NCI-H510A (cell line): ENCODE measurements at places on chromosomes 1 and 21.
A peak's percentile ranks its signal among the peaks of the same experiment; 100 is the strongest.

- DNase-seq: no peak
Observed at GRCh38 chr1:38050397-38051078, 3.9 kb upstream of the POU3F1 start.

DNA sequence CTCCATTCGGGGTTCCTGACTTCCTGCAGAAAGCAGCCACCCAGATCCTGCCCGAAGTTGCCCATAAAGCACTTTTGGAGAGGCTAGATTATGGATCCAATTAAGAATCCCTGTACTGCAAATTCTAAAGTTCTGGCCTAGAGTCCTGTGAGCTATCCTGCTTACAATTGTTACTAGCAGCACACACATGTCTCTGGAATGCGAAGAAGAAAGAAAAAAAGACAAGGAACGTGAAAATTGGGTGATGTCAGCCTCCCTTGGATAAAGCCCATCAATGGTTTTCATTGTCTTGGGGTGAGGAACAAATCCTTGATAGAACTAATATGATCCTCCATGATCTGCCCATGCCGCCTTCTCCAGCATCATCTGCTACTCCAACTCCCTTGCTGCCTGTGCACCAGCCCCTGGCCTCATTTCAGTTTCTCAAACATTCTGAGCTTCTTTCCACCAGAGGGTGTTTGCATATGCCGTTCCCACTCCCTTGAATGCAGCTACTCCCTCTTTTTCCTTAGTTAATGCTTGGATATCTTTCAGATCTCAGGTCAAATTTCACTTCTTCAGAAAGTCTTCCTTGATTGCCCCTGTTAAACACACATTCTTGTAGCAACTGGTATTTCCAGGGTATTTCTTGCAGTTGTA is 94.0 kb downstream of the ST6GALNAC5 start:
- DNase-seq: no peak

- no peak for DNase-seq
Observed at GRCh38 chr1:70536708-70537366, 125.8 kb downstream of the CTH start.

GRCh38 chr21:45004481-45005247 is 64.8 kb downstream of the SLX9 start:
- no peak for DNase-seq

GRCh38 chr1:226816576-226816975 is 53.8 kb upstream of the PSEN2 start:
- DNase-seq: no peak

DNA sequence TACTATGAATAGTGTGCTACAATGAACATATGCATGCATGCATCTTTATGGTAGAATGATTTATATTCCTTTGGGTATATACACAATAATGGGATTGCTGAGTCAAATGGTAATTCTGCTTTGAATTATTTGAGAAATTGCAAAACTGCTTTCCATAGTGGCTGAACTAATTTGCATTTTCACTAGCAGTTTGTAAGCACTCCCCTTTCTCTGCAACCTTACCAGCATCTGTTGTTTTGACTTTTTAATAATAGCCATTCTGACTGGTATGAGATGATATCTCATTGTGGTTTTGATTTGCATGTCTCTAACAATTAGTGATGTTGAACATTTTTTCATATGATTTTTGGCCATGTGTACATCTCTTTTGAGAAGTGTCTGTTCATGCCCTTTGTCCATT is 24.0 kb upstream of the DIRAS3 start:
- no peak for DNase-seq

- no peak for DNase-seq
Observed at GRCh38 chr1:206049293-206049692, 3.7 kb upstream of the RHEX start.

- DNase-seq: no peak
Observed at GRCh38 chr1:212073490-212073889, 37.9 kb downstream of the DTL start.

- no peak for DNase-seq
Observed at GRCh38 chr1:44905276-44905675, 62.2 kb upstream of the PTCH2 start.

GRCh38 chr1:244012202-244012601 is 38.9 kb upstream of the ZBTB18 start:
- DNase-seq: no peak

GRCh38 chr21:45034556-45035476 is 39.6 kb upstream of the ADARB1 start:
- no peak for DNase-seq

- DNase-seq: no peak
Observed at GRCh38 chr1:154427173-154428139, 22.3 kb downstream of the IL6R start.

DNA sequence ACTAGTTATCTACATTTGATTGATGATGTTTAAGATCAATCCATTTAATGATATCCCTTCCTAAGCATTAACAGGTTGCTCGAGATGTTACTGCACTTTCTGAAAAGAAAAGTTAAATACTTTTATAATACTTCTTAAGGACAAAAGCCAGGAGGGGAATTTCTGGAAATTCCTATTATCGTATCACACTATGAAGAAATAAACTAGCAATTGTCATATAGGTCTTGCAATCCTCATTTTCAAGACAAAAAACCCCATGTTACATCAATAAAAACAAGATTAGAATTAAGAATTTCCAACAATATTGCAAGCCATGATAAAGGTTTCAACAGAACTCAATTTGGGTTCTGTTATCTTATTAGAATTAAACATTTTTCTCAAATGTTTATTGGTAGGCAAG is 47.2 kb downstream of the HNRNPR start:
- DNase-seq: no peak

- no peak for DNase-seq
Observed at GRCh38 chr1:100423832-100424337, 71.6 kb downstream of the CDC14A start.

DNA sequence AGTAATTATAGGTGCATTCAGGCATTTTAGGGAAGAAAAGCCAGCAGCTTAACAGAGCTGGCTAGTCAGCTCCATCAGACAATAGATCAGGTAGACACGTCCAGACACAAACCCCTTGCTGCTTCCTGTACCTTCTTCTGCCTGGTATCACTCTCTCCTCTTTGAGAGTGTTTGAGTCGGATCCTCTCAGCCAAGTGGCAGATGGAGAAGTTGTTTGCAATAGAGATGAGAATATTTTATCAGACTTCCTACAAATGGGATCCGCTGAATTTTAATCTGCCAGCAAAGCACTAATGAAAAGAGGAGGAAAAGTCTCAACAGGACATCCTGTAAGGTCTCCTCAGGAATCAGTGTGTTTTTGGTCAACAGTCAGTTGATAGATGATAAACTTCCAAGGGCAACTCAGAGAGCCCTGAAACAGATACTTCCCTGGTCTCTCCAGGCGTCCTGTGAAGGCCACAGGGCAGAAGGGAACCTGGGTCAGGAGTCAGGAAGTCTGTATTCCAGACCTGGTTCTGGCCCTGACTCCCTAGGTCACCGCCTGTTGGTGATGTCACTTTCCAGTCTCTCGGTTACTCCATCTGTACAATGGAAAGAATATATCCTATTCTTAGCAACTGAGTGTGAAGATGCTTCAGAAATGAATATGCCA is 62.1 kb upstream of the PROX1 start:
- peak; percentile 2 for DNase-seq

GRCh38 chr21:15682186-15682895 is 47.4 kb upstream of the USP25 start:
- DNase-seq: no peak

DNA sequence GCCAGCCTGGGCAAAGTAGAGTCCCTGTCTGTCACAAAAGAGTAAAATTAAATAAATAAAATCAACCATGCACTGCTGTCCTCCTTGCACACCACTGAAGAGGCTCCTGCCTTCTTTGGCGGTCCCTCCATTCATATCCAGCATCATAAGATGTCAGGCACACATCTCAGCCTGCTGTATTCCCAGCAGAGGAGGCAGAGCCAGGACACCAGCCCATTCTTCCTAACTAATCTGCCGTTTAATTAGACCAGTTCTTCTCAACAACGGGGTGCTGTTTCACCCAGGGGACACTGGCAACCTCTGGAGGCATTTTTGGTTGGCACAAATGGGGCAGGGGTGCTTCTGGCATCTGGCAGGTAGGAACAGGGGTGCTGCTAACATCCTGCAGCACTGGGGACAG is 119.7 kb downstream of the ETS2 start:
- DNase-seq: no peak

GRCh38 chr21:44947930-44948331 is 8.1 kb downstream of the SLX9 start:
- no peak for DNase-seq

GRCh38 chr1:157110686-157111085 is 11.1 kb upstream of the ETV3L start:
- no peak for DNase-seq

- DNase-seq: no peak
Observed at GRCh38 chr1:116123837-116124533, 12.8 kb downstream of the MAB21L3 start.

DNA sequence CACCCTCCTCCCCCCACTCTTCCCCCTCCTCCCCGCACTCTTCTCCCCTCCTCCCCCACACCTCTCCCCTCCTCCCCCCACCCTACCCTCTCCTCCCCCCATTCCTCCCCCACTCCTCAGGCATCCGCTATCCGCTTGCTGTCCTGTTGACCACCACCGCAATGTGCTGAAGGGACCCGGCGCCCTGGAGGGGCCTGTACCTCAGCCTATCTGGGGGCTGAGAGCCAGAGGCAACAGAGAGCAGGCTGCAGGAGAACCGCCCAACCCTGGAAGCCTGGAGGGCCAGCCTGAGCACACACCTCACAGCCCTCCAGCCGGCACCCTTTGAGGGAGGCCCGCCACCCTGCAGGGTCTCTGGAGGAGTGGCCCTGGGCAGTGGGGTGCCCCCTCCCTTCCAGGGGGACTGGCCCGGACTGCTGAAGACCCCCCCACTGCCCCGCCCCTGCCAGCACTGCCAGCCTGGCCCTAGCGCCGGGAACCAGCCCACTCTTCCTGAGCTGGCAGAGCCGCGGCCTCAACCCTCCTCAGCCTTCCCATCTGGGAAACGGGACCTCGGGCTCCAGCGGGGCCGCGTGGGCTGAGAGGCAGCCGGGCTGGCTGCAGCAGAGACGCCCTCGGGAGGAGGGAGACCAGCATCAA is 1.2 kb downstream of the C1QTNF12 start:
- DNase-seq: no peak

- DNase-seq: no peak
Observed at GRCh38 chr1:229869240-229869639, 197.8 kb upstream of the GALNT2 start.
